Smooth muscle cell of the pulmonary artery (primary cell): ENCODE measurements at places on chromosomes 2 and 18. TPM values are rescaled to one million over a fixed set of nuclear protein-coding genes. Genes with fewer than 3 reads are reported as not detected.

Gene SEMA4F
- total RNA-seq = 19.7 and 20.4 TPM in 2 replicates

Gene RNF149
- 48.2 and 57.4 TPM in 2 replicates for total RNA-seq

Gene RFX8
- total RNA-seq = 2.5 and 6.4 TPM in 2 replicates

Gene TOGARAM2
- total RNA-seq = under 0.01 and 0.03 TPM in 2 replicates

Gene GKN2
- total RNA-seq = not detected in 2 replicates

Gene SLC14A1
- 167 and 254 TPM in 2 replicates for total RNA-seq

Gene PLCD4
- 2.0 and 2.5 TPM in 2 replicates for total RNA-seq

Gene TMEM247
- total RNA-seq = not detected in 2 replicates

Gene ZNF804A
- total RNA-seq = 0.20 and 1.4 TPM in 2 replicates

Gene SP140
- total RNA-seq = 0.50 and 0.52 TPM in 2 replicates

Gene SUPT7L
- 18.9 and 19.4 TPM in 2 replicates for total RNA-seq

Gene TMEM198
- 1.3 and 1.4 TPM in 2 replicates for total RNA-seq

Gene TUBB8B
- not detected in 2 replicates for total RNA-seq

Gene DAPL1
- not detected in 2 replicates for total RNA-seq

Gene ALLC
- total RNA-seq = not detected in 2 replicates
